Epithelial cell of prostate (primary cell): ENCODE measurements at places on chromosomes 2 and 18.

GRCh38 chr2:202757339-202757738, 114.2 kb downstream of the ICA1L start:
- DNase-seq: no peak

DNA sequence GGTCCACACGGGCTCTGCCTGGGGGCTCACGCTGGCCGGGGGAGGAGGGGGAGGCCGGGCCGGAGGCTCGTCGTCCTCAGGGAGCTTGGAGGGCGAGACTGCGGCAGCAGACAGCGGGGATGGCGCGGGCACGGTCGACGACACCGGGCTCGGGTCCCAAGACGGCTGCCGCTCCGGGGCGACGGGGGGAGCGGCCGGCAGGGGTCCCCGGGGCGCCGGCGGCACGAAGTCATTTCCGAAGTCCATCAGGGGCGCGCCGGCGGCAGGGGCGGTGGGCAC, 491 bp downstream of the RTN4 start:
- no peak for DNase-seq

DNA sequence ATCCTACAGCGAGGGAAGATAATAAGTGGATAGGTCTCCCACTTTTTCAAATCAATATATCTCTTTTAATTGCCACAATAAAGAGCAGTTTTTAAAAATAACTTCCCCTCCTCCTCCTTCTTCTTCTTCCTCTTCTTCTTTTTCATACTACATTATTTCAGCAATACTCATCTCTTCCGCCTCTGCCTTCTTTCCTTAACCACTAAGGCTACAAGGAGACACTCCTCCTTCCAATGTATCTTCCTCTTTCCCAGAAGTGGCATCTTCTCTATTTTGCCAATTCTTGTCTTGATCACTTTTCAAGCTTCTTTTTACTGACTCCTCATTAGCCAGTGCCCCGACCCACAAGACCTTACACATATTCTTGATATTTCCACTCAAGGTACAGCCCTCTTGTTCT, 546.6 kb upstream of the CHAC2 start:
- no peak for DNase-seq

- no peak for DNase-seq
Measured at GRCh38 chr2:61238219-61239012, 76.4 kb downstream of the C2orf74 start.

DNA sequence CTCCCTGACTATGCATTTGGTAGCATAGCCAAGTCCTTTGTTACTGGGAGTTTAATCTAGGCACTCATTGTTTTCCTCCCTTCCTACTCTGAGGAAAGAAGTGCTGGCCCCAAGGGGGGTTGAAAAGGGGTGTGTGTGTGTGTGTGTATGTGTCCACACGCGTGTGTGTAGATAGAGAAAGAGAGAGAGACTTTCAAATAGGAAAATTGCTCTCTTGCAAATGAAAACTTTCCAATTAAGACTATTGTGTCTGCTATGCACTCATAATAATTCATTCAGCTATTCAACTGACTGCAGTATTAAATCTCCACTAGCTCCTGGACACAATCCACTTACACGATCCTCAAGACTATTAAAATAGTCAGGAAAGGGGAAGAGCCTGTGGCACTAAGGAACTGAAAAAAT, 92.9 kb upstream of the CSRNP3 start:
- DNase-seq: no peak

- no peak for DNase-seq
Measured at GRCh38 chr2:174607989-174608865, 10.6 kb upstream of the WIPF1 start.

DNA sequence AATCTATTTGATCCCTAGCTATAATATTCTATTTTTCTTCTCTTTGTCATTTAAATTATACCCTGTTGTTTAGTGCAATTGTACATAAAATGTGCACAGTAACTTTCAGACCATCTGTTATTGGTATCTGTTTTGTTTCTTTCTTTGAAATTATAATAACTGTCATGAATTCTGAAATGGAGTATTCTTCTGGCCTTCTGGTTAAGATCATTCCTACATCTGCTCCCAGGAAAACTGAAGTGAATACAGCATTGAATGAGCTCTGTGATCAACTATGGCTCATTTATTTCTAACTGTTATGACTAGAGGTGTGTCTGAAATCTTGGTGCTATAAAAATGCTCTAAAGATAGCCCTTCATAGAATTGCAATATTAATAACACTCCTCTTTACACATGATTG, 788.4 kb upstream of the TMEFF2 start:
- DNase-seq: no peak

DNA sequence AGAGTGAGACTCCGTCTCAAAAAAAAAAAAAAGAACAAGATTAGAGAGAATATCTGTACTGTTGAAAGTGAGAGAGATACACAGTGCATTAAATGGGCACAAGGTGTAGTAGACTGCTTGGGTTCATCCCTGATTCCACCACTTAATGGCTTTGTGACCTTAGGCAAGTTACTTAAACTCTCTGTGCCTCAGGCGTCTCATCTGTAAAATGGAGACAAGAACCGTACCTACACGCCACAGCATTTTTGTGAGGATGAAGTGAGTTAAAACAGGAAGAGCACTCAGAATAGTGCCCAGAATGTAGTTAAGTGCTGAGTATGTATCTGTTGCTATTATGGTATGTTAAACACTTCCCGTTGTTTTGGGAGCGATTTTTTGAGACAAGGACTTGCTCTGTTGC, 64.3 kb downstream of the MTHFD2 start:
- DNase-seq: no peak

- no peak for DNase-seq
Measured at GRCh38 chr2:148298196-148298595, 277.3 kb downstream of the MBD5 start.

- no peak for DNase-seq
Measured at GRCh38 chr2:140384946-140385345, 1604.8 kb upstream of the NXPH2 start.

- no peak for DNase-seq
Measured at GRCh38 chr2:164620873-164621763, at the start of gene GRB14. Gene GRB14 (minus strand): TSS chr2:164621482. CDS start chr2:164621309, 173 bp downstream.

DNA sequence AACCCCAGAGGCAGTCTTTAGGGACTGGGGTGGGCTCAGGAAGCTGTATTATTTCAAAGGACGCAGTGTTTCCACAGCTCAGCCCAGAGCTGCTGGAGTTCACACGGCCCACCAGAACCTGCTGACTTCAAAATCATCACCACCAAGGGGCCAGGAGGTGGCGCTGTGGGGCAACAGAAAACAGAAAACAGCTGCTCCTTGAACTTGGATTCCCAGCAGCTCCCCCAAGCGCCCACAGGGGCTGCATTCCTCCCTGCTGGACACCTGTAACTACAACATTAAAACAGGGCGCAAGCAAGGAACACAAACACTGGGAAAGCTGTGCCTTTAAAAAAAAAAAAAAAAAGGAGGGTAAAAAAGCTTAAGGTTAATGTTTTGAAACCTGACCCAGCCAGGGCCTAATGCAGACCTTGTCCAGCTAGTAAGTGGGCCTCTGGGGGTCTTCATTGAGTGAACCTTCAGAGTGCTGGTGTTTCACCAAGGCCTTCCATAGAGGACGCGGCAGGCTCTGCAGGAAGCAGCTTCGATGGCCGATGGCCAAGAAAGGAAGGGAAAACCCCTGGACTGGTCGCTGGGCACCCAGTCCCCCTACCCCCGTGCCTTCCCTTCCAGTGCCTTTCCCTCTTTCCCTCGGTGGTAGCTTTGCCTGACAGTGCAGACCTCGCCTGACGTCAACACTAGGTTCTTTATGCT, 25.9 kb downstream of the MLPH start:
- DNase-seq: no peak

- DNase-seq: no peak
Measured at GRCh38 chr2:70010576-70011111, 49.2 kb upstream of the ASPRV1 start.

- DNase-seq: no peak
Measured at GRCh38 chr2:236768393-236769140, 198.9 kb downstream of the ACKR3 start.

GRCh38 chr2:147223119-147223518, 621.7 kb upstream of the ACVR2A start:
- no peak for DNase-seq

- DNase-seq: no peak
Measured at GRCh38 chr2:54704688-54705605, 18.5 kb upstream of the EML6 start.

DNA sequence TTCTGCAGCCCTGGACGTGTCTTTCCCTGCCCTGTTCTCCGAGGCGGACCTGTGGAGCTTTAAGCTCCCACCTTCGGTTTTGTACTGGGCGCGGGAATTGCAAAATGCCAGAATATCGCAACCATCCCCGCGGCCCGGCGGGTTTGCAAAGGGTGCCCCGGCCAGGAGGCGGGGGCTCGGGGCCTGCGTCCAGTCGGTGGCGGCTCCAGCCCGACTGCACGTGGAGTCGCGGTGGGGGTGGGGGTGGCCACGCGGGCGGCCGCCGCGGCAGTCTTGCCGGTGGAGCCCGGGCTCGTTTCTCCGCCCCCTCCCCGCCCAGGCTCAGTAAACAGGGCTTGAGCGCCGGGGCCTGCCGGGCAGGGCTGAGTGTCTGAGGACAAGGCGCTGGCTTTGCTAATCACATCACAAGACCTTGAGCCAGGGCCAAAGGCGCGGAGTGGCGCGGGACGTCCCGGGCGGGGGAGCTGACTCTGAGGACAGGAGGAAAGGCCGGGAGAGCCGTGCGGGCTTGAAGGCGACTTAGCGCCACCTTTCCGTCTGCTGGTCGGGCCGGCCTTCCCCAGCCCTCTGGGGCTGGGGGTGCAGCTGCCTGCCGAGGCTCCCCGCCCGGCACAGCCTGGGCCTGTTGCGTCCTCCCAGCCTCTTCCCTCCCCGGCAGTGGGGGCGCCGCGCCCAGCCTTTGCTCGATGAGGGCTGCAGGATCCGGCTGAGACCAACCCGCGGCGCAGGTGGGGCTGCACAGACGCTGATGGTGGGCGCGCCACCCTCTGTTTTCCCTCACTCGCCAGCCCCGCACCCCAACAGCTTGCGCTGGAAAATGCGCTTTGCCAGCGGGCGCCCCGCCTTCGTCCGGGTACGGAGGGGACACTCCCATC, 786 bp upstream of the ZFP36L2 start:
- no peak for DNase-seq

DNA sequence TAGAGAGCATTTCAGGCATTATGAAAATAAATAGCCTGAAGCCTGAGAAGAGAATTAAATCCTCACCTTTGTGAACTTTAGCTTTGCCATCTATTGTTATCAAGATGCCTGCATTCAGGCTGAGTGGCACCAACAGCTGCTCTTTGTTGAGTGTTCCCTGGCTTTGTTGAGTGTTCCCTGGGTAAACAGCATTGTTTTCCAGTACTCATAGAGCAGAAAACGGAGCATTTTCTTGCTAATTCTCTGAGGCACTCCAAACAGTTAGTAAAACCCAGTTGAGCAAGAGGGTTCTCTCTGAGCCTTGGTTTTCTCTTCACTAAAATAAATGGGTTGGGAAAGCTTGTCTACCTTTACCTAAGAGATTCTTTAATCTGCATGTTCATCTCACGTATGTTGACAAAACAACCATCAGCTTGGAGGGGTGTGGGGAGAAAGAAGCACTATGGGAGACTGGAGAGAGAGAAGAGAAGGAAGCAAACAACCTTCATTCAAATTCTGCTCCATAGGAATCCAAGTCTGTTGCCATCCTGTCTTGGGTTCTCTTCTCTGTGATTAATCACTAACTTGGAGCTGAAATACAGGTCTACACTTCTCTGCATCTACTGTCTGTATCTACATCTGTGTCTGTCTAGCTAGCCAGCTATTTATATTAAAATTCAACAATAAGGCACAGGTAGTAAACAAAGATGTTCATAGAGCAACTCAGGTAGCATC, 567.0 kb upstream of the SOX11 start:
- no peak for DNase-seq

- no peak for DNase-seq
Measured at GRCh38 chr2:28252311-28252710, 140.3 kb upstream of the FOSL2 start.

DNA sequence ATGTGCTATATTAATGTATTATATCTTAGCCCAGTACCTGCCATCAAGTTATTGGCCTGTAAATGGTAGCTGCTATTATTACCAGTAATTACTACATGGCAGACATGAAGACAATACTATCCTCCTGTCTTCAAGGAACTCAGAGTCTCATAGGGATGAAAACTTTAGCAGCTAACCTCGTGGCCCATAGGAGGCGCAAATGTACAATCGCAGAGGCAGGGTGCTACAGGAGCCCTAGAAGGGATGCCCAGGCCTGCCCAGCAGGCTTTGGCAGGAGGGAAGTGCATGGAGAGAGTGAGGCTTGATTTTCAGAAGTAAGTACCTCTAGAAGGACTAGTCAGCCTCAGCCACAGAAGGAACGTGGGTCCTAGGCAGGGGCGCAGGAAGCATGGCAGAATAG, 44.7 kb upstream of the KIDINS220 start:
- no peak for DNase-seq

DNA sequence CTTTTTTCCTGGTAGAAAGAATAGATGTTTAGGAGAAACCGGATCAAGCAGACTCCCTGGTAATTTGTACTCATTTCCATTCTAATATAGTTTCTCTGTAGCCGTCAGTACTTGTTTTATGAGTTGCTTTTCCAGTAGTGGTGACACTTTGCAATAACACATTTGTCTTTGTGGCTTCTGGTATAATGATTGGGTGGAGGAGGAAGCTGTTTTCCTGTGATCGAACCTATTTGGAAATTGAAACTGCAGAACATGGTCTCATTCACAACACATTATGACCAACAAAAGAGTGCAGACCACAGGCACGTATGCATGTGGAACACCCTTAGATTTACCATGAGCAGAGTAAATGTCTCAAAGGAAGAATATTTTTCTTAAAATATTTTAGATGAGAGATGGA, 7.6 kb upstream of the SERPINB12 start:
- peak; percentile 68 for DNase-seq

GRCh38 chr2:39437522-39438296, 624 bp upstream of the MAP4K3 start:
- DNase-seq: peak; percentile 51

DNA sequence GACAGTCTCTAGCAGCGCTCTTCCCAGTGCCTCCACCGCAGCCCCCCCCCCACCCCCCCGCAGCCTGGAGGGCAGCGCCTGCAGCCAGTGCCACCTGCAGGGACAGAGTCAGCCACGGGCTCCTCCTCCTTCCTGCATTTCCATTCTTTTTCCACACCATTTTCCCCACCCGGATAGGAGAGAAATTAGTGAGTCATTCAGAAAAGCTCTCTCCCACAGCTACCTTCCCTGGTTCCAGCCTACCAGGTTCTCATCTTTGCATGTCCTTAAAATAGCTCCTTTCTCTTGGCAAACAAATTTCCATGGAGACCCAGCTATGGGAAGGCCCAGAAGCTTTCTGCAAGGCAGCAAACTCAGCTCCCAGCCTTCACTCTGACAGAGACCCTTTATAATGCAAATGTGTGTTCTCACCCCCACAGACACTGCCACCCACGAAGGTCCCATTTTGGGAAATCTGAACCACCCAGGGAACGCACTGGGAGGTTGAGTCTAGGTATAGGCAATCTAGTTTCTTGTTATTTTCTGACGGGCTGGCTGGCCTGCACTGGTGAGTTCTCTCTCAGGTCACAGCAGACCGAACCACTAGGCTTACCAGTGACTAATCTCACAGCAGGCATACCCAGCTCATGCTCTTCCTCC, 41.8 kb upstream of the ATG16L1 start:
- no peak for DNase-seq
